ENCODE measurements at places on chromosomes 5 and 9.
A peak's percentile ranks its signal among the peaks of the same experiment; 100 is the strongest.

GRCh38 chr5:65811004-65811403 lies 89.0 kb downstream of the NLN start:
- DNase-seq, result no peak

- no peak for DNase-seq
Observed at GRCh38 chr9:99078717-99079116, 26.2 kb upstream of the TGFBR1 start.

DNA sequence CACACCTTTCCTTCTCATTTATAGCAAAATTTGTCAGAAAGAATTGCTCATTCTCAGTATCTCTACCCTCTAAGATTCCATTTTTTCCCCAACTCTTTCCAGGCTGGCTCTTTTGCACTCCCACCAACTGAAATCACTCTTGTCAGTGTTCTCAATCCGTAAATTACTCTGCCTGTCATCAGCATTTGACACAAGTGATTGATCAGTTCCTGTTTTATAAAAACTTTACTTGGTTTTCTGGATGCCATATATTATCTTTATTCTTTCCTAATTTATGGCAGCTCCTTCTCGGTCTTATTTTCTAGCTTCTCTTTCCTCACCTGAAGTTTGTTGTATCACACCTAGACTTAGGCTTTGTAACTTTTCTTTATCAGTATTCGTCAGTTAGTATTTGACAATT lies 16.4 kb downstream of the DENND4C start:
- no peak for DNase-seq

GRCh38 chr5:52356311-52356918 lies 431.3 kb upstream of the ITGA1 start:
- no peak for DNase-seq

DNA sequence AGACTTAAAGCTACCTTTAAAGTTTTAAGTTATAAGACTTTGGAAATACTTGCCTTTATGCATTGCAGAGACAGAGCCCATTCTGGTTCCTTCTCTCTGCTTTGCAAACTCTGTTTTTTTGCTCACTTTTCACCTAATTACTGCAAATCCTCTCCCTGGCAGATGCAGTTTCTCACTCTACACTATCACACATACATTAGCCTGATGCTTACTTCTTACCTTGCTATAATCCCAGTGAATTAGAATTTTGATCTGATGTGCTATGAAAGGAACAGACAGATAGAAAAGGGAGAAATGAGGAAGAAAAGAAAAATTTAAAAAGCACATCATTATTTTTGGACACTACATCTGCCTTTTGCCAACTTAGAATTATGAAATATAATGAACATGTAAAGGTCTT lies 489.5 kb upstream of the EDIL3 start:
- DNase-seq, result no peak

GRCh38 chr9:123548741-123549545 lies 192.9 kb downstream of the CRB2 start:
- no peak for DNase-seq

- no peak for DNase-seq
Observed at GRCh38 chr5:142881784-142882126, 111.6 kb downstream of the ARHGAP26 start.

GRCh38 chr5:138969323-138970002 lies 94.3 kb upstream of the LRRTM2 start:
- DNase-seq, result no peak

DNA sequence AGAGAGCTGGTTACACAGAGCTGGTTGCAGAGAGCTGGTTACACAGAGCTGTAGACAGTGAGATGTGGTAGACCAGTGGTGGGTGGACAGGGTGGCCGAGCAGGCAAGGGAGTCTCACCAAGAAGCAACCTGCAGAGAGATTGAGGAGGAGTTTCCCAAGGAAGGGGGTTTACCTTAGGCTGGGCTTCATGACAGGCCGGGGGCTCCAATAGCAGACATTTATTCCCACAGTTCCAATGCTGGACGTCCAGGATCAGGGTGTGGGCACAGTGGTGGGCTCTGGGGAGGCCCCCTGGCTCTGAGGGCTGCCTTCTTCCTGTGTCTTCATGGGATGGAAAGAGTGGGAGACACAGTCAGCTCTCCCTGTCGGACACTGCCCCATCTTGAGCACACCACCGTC lies 386.9 kb upstream of the IRX4 start:
- no peak for DNase-seq

- no peak for DNase-seq
Observed at GRCh38 chr5:76386360-76386759, 16.7 kb upstream of the IQGAP2 start.

GRCh38 chr9:136944212-136944518 lies 373 bp downstream of the FBXW5 start:
- DNase-seq, result no peak

DNA sequence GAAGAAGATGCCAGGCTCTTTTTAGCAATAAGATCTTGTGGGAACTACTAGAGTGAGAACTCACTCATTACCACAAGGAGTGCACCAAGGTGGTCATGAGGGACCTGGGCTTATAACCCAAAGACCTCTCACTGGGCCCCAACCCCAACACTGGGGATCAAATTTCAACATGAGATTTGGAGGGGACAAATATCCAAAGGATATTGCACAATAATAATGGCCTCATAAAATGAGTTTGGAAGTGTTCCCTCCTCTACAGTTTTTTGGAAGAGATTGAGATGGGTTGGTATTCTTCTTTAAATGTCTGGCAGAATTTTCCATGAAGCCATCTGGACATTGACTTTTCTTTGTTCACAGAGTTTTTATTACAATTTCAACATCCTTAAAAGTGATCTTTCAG lies 38.0 kb upstream of the FAM120A start:
- no peak for DNase-seq

DNA sequence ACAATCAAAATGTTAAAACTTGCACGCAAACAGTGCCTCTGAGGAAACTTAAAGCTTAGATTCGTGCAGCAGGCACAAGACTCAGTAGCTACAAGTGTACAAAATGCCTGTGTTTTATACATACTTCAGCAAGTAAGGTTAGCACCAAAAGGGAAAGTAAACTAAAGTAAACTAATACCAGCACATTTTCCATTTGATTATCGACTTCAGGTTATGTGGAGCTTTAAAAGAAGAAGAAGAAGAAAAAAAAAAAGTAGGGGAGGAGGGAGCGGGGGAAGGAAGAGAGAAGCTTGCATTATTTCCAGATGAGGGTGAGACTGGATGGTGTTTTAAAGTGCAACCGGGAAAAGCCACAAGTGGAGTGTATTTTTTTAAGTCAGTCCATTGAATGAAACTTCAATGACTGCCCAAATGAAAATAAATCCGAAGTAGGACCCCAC lies 596 bp upstream of the ADAMTS6 start:
- no peak for DNase-seq

- DNase-seq, result no peak
Observed at GRCh38 chr9:89495824-89496560, 1.9 kb downstream of the SEMA4D start.

DNA sequence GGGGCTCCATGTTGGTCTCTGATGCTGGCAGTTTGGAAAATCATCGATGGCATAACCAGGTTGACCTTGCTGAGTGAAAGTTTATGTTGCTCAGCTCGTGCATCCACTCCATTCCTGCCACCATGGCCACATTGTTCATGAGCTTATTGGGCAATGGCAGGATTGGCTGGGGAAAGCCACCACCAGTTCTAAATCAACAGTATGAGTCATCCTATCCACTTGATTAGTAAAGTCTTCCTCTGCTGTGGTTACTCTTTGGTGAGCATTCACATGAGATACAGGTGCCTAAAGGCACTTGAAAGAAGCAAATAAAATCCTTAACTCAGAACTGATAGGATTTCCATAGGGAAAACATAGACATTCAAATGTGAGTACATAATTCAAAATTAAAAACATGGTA lies 131.8 kb upstream of the FBN2 start:
- DNase-seq, result no peak

GRCh38 chr5:74035521-74035937 lies 409.5 kb downstream of the ARHGEF28 start:
- peak; percentile 14 for DNase-seq

DNA sequence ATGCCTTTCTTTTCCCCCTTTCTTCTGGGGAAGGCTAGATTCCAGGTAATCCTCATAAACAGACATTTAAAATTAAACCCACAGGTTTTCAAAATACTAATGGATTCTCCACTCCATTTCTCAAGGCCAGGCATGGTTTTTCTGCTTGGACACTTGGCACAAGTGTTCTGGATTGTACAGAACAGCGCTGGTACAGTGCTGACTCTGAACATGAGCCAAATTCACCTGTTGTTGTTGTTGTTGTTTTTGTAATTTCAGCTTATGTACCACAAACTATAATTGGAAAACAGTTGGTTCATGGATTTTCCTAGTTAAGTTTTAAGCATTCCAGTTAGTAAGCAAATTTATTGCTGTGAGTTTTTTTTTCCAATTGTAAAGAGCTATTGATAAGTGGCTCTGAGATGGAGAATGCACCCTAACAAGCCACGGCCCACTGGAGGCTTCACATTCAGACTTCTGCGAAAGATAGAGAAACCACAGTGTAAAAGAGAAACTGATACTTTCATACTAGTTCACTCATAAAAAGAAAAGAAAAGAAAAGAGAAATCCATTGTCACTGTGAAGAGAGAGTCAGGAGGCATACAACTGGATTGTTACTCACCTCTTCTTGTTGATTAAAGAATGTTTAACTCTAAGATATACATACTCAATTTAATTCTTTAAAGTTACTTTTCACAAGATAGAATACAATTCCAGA lies 16.2 kb upstream of the ITGA1 start:
- DNase-seq, result no peak

GRCh38 chr5:41788941-41789368 lies 81.3 kb downstream of the OXCT1 start:
- DNase-seq, result no peak

DNA sequence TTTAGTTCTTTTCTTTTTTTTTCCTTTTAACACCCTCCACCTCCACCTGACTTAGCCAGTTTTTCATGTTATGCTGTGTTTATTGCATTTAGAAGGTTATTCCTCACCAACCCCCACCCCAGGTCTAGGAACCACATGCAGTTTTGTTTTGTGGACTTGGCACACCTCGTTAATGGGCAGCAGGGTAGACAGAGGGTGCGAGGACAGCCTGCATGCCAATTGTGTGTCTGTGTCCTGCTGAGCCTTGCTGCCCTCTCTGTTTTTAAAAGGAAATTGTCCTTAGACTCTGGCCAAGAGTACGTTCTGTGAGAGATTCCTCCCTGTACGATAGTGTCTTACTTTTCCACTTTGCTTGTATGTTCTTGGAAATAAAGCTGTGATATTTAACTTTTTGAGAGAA lies 13.9 kb downstream of the PIK3R1 start:
- no peak for DNase-seq

GRCh38 chr5:23730023-23730422 lies 222.6 kb downstream of the PRDM9 start:
- no peak for DNase-seq

DNA sequence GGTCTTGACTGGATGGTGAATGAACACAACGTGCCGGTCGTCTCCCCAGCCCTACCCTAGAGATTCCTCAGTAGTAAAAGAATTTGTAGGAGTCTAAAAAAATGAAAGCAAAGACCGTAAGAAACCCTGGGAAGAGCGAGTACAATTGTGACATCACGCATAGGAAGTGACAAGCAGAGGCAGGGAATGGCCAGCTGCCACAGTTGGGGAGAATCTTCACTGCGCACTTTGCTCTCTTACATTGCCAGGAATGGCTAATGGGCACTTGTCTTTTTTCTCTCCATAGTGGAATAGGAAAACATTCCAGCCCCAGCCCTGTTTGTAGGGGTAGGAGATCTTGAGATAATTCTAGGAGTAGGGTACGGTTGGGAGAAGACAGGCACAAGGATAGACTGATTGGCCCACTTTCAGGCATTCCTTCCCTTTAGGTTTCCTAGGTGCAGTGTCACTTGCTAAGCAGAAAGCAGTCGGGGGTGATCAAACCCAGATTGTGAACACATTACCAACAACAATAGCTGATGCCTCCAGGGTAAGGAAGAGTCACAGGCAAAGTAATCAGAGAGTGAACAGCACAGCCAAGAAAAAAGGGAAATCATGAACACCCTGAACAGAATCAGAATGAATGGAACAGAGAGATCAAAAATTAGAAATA lies 302.7 kb downstream of the MAN2A1 start:
- no peak for DNase-seq

DNA sequence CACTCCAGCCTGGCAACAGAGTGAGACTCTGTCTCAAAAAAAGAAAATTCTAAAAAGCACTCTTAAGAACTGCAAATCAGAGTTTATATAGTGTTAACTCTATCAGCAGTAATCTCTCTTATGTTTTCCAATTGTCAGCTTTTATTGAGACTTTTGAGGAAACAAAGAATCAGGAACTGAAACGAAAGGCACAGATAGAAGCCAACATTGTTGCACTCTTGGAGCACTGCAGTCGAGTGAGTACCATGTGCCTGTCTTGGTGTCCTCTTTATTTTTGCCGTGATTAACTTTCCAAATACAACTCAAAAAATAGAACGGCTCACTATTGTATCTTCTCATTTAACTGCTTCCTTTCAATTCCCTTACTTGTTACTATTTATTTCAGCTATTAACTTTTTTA lies 41.7 kb upstream of the LRRC19 start:
- no peak for DNase-seq

- DNase-seq, result peak; percentile 68
Observed at GRCh38 chr5:39714036-39714698, 289.4 kb upstream of the DAB2 start.

DNA sequence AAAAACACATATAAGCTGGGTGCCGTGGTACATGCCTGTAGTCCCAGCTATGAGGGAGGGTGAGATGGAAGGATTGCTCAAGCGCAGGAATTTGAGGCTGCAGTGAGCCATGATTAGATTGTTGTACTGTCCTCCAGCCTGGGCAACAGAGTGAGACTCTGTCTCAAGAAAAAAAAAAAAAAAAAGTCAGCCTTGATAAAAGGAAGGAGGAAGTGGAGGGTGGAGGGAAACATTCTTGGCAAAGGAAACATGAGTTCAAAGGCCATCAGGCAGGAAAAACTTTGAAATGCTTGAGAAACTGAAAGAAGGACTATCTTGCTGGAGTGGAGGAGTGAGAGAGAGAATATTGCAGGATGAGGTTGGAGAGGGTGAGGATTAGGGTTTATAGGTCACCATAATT lies 18.3 kb upstream of the ANKHD1 start:
- no peak for DNase-seq

DNA sequence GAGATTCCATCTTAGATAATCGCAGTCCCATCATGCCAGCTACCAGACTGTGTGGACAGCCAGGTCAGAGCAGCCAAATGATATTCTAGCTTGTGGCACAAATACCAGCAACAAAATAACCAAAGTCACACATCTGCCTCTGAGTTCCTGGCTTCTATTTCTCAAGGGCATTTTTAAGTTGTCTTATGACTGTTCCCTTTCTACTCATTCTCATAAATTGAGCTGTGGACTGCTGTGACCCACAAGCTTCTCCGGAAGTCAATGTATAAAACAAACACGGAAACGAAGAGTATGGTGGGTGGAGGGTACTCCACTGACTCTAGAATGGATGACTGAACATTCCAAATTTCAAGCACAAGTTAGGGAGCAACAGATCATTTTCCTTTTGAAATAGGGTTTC lies 43.9 kb downstream of the PDCD1LG2 start:
- DNase-seq, result no peak

GRCh38 chr9:112719696-112720095 lies 1.8 kb upstream of the INIP start:
- DNase-seq, result no peak

GRCh38 chr9:77954666-77955015 lies 77.0 kb downstream of the GNAQ start:
- no peak for DNase-seq

Data from HAP-1 (cell line).